Activated naive CD8-positive, alpha-beta T cell treated with anti-CD3 and anti-CD28 coated beads, Interleukin-2, amount 50 U/mL, for 24 hours (primary cell): ENCODE measurements at places on chromosomes 2 and 18.

GRCh38 chr2:110804915-110805314 is 72.5 kb downstream of the ACOXL start:
- peak; percentile 66 for DNase-seq
- H3K27me3 ChIP-seq: peaks cover 59% of the 10 kb centered on the region
- H3K4me3 ChIP-seq: peak overlapping the region; percentile 12
- H3K27ac ChIP-seq: peak overlapping the region; percentile 28
- H3K4me1 ChIP-seq: peaks cover 28% of the 10 kb centered on the region

GRCh38 chr2:169976335-169976851 is 149.1 kb downstream of the UBR3 start:
- no peak overlapping the region for H3K4me3 ChIP-seq
- DNase-seq: no peak
- H3K36me3 ChIP-seq: peaks cover 60% of the 10 kb centered on the region
- H3K27me3 ChIP-seq: no peaks in the 10 kb centered on the region
- no peak overlapping the region for H3K27ac ChIP-seq

- no peak overlapping the region for H3K27ac ChIP-seq
- DNase-seq: no peak
- H3K36me3 ChIP-seq: no peaks in the 10 kb centered on the region
- H3K27me3 ChIP-seq: no peaks in the 10 kb centered on the region
Measured at GRCh38 chr18:39211461-39211860, 1645.9 kb upstream of the CELF4 start.

GRCh38 chr2:52404866-52405265 is 1362.7 kb upstream of the CHAC2 start:
- H3K4me3 ChIP-seq: no peak overlapping the region
- H3K27ac ChIP-seq: no peak overlapping the region

GRCh38 chr2:232477751-232478510 is 9.7 kb downstream of the ECEL1 start:
- peaks cover 5% of the 10 kb centered on the region for H3K27me3 ChIP-seq
- no peaks in the 10 kb centered on the region for H3K36me3 ChIP-seq
- no peak for DNase-seq
- H3K4me3 ChIP-seq: no peak overlapping the region

GRCh38 chr2:50178050-50178449 is 853.9 kb downstream of the NRXN1 start:
- DNase-seq: no peak

DNA sequence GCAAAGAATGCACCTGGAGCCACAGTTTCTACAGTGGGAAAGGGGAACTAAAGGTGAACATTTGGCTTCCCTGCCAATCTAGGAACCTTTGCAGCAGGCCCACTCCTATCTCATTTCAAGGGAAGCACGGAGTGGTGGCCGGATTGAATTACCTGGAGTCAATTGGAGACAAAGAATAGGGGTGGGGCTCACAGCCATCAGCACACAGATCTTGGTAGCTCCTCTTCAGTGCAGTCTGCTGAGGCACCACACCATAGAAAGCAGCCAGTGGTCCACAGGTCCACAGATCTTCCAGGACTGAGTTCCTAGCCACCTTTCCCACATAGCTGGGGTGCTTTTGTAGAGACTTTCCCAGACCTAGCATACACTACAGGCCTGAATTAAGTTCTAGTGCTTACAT is 43.5 kb upstream of the NXPH2 start:
- no peak for DNase-seq
- H3K27me3 ChIP-seq: peaks cover 9% of the 10 kb centered on the region
- no peaks in the 10 kb centered on the region for H3K36me3 ChIP-seq
- no peak overlapping the region for H3K4me3 ChIP-seq
- H3K4me1 ChIP-seq: no peaks in the 10 kb centered on the region
- H3K27ac ChIP-seq: no peak overlapping the region

DNA sequence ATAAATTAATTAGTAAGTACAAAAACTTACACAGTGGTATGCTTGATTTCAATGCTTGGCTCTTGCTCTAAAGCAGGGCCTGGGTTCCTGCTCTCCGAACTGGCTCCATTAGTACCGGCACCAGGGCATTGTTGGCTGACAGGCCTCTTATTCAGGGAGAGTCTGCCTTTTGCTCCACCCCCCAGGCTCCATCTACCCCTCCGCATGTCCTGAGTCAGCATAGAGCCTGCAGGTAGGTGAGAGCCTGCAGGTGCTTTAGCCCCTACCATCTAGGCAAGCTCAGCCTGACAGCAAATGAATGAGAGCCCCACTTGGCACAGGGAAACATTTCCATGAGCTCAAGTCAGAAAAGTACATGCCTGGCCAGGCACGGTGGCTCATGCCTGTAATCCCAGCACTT is 35.1 kb upstream of the EFHD1 start:
- H3K27ac ChIP-seq: no peak overlapping the region
- DNase-seq: no peak
- no peak overlapping the region for H3K4me3 ChIP-seq
- peaks cover 2% of the 10 kb centered on the region for H3K27me3 ChIP-seq

GRCh38 chr18:59094569-59094968 is 45.1 kb upstream of the SEC11C start:
- no peak overlapping the region for H3K4me3 ChIP-seq
- DNase-seq: no peak
- H3K27me3 ChIP-seq: peaks cover 2% of the 10 kb centered on the region
- H3K4me1 ChIP-seq: no peaks in the 10 kb centered on the region

- H3K27ac ChIP-seq: no peak overlapping the region
- DNase-seq: no peak
- no peaks in the 10 kb centered on the region for H3K4me1 ChIP-seq
- peaks cover 25% of the 10 kb centered on the region for H3K27me3 ChIP-seq
- no peaks in the 10 kb centered on the region for H3K36me3 ChIP-seq
- H3K4me3 ChIP-seq: no peak overlapping the region
Measured at GRCh38 chr2:69089266-69089665, 76.3 kb downstream of the ANTXR1 start.

- no peak for DNase-seq
- H3K36me3 ChIP-seq: no peaks in the 10 kb centered on the region
- H3K27me3 ChIP-seq: no peaks in the 10 kb centered on the region
- no peak overlapping the region for H3K4me3 ChIP-seq
- no peaks in the 10 kb centered on the region for H3K4me1 ChIP-seq
Measured at GRCh38 chr2:54161660-54162424, 46.4 kb downstream of the ACYP2 start.

DNA sequence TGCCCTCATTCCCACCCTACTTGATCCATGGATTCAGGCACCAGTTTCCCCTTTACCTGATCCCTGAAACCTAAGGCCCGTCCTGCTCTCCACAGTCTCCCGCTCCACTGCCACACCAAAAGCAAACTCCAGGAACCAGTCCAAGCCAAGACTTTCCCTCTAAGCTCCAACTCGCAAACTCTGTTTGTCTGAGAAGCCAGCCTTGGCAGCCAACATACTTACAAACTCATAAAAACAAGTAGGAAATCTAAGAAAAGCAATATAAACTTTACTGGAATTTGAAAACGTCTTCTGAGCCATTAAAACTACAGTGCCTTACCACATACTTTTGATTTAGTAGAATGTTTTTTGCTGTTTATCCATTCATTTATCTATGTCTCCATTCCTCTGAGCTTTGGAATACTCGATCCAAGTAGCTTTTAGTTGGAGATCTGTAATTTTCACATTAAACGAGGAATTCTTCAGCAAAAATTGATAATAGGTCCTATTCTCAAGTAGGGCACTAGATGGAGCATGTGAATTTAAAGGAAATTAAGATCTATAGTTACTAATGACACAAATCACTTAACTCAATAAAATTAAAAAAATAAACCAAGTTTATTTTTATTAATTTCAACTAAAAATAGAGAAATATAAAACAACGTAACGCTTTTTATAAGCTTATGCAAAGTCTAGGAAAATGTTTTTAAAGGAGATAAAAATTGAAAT is 199.7 kb downstream of the MYO3B start:
- no peak overlapping the region for H3K4me3 ChIP-seq
- H3K36me3 ChIP-seq: no peaks in the 10 kb centered on the region
- peaks cover 26% of the 10 kb centered on the region for H3K27me3 ChIP-seq
- no peak for DNase-seq

- H3K36me3 ChIP-seq: peaks cover 2% of the 10 kb centered on the region
- peaks cover 40% of the 10 kb centered on the region for H3K4me1 ChIP-seq
- H3K27ac ChIP-seq: no peak overlapping the region
Measured at GRCh38 chr2:162065767-162066166, 8.2 kb downstream of the DPP4 start.

DNA sequence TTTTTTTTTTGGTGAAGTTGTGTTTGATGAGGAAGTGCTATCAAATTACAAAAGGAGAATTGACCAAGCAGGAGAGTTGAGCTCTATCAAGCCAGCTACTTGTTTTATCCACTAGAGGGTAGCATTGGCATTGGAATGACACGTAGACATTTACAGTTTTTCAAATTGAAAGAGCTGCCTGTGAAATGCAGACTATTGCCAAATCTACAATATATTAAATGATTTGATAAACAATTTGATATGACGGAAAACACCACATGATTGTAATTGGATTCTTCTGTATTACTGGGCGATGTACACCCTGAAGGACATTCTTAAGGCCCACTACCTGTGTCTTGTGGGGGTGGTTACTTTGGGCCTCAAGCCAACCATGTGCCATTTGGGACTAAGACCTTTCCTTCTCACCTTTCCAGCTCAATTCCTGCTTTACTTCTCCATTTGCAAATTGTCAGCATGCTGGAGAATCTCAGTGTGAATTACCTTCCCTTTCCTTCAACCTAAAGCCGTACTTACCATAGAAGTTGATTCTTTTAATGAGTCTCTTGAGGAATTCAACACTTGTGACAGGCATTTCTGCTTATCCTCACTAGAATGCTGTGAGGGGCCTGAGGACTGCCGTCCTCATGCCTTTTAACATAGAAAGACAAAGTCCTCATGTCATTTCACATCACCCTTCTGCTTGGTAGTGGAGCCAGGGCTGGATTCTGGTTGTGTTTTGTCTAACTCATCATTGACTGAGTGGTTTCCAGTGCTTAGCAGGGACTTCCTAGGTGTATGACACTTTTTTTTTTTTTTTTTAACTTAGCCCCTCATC is 134.8 kb upstream of the THUMPD2 start:
- H3K4me1 ChIP-seq: peaks cover 20% of the 10 kb centered on the region
- H3K4me3 ChIP-seq: no peak overlapping the region
- H3K36me3 ChIP-seq: no peaks in the 10 kb centered on the region
- peak overlapping the region; percentile 69 for H3K27ac ChIP-seq
- no peak for DNase-seq
- peaks cover 2% of the 10 kb centered on the region for H3K27me3 ChIP-seq

DNA sequence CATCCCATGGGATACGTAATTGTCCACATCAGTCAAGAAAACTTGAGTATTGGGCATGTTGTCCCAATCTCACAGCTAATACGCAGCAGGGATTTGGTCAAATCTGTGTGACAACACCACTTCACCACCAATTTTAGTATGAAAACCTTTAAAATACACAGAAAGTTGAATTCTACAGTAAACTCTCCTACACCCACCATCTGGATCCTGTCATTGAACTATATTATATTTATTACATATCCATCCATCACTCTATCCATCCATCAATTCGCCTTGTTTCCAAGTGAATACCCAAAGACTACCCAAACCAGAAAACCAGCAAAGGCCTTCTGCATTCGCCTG is 846 bp upstream of the FKBP7 start:
- H3K36me3 ChIP-seq: peaks cover 2% of the 10 kb centered on the region
- peaks cover 49% of the 10 kb centered on the region for H3K4me1 ChIP-seq
- no peak for DNase-seq

DNA sequence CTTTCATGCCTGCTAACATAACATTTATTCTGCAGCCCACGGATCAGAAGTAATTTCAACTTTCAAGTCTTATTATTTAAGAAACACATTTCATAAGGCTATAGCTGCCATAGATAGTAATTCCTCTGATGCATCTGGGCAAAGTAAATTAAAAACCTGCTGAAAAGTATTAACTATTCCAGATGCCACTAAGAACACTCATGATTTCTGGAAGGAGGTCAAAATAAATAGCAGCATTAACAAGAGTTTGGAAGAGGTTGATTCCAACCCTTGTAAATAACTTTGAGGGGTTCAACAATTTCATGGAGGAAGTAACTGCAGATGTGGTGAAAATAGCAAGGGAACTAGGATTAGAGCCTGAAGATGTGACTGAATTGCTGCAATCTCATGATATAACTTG is 77.6 kb downstream of the CCDC148 start:
- no peaks in the 10 kb centered on the region for H3K36me3 ChIP-seq
- no peaks in the 10 kb centered on the region for H3K4me1 ChIP-seq
- DNase-seq: no peak
- H3K27ac ChIP-seq: no peak overlapping the region

- DNase-seq: no peak
- H3K27ac ChIP-seq: no peak overlapping the region
- H3K4me1 ChIP-seq: peaks cover 7% of the 10 kb centered on the region
- H3K4me3 ChIP-seq: no peak overlapping the region
- H3K36me3 ChIP-seq: peaks cover 4% of the 10 kb centered on the region
- H3K27me3 ChIP-seq: no peaks in the 10 kb centered on the region
Measured at GRCh38 chr2:40027968-40028367, 248.9 kb upstream of the THUMPD2 start.

DNA sequence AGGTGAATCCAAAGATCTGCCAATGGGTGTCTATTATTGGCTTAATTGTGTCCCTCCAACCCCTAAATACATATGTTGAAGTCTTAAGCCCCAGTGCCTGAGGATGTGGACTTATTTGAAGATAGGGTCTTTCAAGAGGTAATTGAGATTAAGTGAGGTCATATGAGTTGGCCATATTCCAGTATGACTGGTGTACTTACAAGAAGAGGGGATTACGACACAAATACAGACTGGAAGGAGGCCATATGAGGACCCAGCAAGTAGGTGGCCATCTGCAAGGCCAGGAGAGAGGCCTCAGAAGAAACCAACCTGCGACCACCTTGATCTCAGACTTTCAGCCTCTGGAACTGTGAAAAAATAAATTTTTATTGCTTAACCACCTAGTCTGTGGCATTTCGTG is 121.1 kb upstream of the FN1 start:
- H3K4me1 ChIP-seq: no peaks in the 10 kb centered on the region
- no peak overlapping the region for H3K4me3 ChIP-seq
- DNase-seq: no peak
- no peaks in the 10 kb centered on the region for H3K27me3 ChIP-seq
- H3K36me3 ChIP-seq: no peaks in the 10 kb centered on the region
- H3K27ac ChIP-seq: no peak overlapping the region

GRCh38 chr2:9263428-9263827 is 56.8 kb downstream of the ASAP2 start:
- H3K4me1 ChIP-seq: no peaks in the 10 kb centered on the region
- H3K27me3 ChIP-seq: peaks cover 10% of the 10 kb centered on the region
- H3K27ac ChIP-seq: no peak overlapping the region
- no peaks in the 10 kb centered on the region for H3K36me3 ChIP-seq
- H3K4me3 ChIP-seq: no peak overlapping the region
- no peak for DNase-seq

DNA sequence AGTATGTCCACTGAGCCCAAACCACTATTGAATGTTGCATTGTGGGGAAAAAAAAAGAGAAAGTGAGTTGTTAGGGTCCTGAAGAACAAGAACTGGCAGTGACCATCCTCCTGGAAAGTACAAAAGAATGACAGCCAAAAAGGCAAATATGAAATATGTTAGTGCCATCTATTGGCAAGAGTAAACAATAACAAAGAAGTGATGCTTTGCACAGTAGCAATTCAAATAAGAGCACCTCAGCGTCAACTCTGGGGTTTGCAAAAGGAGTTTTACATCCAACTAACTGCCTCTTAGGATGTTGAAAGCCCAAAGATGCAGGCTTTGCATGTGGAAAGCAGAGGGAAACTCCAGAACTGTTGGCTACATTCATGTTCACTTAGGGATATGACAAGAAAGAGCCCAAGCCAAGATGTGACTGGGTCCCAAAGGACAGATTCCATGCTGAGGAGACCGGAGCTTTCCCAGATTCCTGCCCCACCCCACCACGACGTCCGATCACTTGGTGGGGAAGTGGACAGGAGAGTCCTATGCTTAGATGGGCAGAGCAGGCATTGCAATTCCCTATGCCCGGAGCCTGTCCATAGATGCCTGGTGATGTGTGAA is 15.6 kb downstream of the TRABD2A start:
- H3K27ac ChIP-seq: peak overlapping the region; percentile 59
- H3K27me3 ChIP-seq: no peaks in the 10 kb centered on the region
- peaks cover 24% of the 10 kb centered on the region for H3K36me3 ChIP-seq
- DNase-seq: no peak
- H3K4me1 ChIP-seq: peaks cover 82% of the 10 kb centered on the region
- H3K4me3 ChIP-seq: peak overlapping the region; percentile 9
